ENCODE measurements at places on chromosomes 6 and 20.

DNA sequence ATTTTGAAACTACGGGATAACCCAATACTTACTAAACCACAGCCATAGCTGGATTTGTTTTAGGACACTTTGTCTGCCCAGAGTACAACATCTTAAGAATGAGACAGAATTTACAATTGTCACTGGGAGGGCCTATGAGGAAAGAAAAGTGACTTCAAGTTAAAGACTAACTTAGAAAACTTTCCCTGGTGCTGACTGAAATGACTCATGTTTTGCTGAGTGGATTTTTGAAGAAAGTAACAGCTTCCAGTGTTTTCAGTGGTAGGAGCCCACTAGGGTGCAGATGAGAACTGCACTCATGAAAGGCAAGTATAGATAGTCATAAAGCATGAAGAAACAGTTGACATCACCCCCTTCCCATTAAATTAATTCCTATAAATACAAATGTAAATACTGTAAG is 988.2 kb upstream of the MAP3K7 start:
- DNase-seq, result no peak

DNA sequence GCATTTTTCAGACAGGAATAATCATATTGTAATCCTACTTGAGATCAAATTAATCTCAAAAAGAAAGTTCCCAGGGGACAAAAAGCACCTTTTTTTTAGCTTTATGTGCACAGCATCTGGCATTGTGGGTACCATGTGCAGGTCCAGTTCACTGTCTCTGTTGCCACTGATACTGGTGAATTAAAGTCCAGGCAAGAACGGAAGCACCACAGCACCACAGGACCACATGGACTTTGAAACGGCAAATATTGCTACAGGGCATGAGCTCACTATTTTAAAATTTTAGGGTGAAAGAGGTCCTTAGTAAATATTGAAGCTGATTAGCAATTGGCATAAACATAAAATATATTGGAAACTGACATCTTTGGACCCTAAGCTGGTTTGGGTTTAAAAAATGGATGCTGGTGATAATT is 709.0 kb downstream of the EPM2A start:
- no peak for DNase-seq

- no peak for DNase-seq
These were observed 59.6 kb upstream of the SPDEF start for GRCh38 chr6:34615574-34616226.

DNA sequence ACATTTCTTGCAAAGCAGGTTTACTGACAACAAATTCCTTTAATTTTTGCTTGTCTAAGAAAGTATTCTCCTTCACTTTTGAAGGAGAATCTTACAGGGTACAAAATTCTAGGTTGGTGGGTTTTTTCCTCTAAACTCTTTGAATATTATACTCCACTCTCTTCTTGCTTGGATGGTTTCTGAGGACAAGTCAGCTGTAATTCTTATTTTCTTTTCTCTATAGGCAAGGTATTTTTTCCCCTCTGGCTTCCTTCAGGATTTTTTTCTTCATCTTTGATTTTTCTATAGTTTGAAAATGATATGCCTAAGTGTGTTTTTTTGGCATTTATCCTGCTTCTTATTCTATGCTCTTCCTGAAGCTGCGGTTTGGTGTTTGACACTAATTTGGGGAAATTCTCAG is 112.5 kb upstream of the HIVEP1 start:
- no peak for DNase-seq

GRCh38 chr20:21503345-21503744 is 10.5 kb downstream of the NKX2-2 start:
- DNase-seq, result no peak

- DNase-seq, result no peak
These were observed 38.6 kb downstream of the ZHX3 start for GRCh38 chr20:41278936-41279335.

GRCh38 chr6:33959329-33959651 is 155.5 kb upstream of the MLN start:
- DNase-seq, result no peak

GRCh38 chr20:39032997-39033396 is 70.9 kb downstream of the DHX35 start:
- DNase-seq, result no peak

DNA sequence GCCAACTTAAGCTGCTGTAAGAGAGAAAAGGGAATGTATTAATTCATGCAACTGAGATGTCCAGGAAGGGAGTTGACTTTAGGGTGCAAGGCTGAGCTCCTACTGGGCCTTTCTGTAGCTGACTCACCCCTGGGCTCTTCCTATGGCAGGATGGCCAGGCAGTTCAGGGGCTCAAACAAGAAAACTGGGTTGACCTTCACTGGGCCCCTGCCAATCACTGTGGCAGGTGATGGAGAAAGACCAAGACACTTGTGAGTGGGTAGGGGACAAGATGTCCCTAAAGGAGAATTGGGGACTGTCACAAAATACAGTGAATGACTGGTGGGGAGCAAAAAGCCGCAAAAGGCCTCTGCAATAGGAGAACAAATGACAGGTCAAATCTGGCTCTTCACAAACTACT is 21.5 kb upstream of the RALGAPA2 start:
- DNase-seq, result no peak

DNA sequence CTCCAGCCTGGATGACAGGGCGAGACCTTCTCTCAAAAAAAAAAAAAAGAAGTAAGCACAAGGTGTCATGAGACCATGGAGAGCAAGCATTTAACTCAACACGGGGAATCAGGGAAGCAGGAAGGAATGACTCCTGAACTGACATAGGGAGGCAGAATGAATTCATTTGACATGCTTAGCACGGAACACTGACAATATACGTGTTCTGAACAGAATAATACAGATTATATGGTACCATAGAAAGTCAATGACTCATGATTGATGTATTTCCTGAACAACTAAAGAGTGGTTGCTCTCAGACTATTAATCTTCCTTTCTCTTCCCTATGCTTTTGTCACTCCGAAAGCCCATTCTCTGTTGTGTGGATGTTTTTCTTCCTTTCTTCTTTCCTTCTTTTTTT is 20.7 kb upstream of the ASIP start:
- no peak for DNase-seq

DNA sequence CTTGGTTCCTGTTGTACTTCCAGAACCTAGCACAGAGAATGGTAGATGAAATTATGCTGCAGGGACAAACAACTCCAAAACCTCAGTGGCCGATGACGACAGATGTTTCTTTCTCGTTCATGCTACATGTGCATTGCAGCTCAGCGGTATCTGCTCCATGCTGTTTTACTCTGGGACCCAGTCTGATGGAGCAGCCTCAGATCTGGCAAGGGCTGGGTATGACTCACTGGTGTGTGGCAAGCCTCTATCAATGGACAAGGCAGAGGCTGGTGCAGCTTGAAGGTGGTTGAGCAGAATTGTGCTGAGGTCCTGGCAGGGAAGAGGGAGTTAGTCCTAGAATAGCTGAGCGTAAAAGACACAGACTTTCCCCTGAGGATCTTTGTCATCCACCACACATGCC is 10.3 kb upstream of the BLCAP start:
- no peak for DNase-seq

GRCh38 chr6:50993941-50994720 is 175.5 kb downstream of the TFAP2B start:
- DNase-seq, result no peak

DNA sequence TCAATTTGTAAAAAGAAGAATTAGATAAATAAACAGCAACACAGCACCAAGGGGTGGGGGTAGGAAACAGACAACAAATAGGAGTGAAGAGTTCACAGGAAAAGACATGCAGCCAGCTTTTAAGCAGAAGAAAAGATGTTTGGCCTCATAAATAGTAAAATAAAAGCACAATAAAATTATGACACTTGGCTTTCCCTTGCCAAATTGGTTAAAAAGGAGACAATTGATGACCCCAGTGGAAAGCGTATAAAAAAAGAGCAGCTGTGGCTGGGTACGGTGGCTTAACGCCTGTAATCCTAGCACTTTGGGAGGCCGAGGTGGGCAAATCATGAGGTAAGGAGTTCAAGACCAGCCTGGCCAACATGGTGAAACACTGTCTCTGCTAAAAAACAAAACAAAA is 29.1 kb downstream of the BCAS1 start:
- DNase-seq, result no peak

DNA sequence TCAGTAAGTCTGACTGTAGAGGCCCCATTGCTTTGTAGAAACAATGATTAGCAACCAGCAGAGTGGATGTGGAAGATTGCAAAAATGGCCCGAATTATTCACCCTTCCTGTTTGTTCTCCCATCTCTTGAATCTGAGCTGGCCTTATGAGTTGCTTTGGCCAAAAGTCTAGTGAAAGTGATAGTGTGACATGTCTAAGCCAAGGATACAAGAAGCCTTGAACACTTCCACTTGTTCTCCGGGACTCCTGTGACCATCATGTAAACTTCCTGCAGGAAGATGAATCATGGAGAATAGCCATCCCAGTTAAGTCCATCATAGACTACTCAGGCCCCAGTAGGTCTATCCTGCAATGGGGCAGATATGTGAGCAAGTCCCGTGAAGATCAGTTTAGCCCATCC is 252.0 kb upstream of the JAG1 start:
- no peak for DNase-seq

- no peak for DNase-seq
These were observed 31.9 kb downstream of the JAG1 start for GRCh38 chr20:10641893-10642292.

DNA sequence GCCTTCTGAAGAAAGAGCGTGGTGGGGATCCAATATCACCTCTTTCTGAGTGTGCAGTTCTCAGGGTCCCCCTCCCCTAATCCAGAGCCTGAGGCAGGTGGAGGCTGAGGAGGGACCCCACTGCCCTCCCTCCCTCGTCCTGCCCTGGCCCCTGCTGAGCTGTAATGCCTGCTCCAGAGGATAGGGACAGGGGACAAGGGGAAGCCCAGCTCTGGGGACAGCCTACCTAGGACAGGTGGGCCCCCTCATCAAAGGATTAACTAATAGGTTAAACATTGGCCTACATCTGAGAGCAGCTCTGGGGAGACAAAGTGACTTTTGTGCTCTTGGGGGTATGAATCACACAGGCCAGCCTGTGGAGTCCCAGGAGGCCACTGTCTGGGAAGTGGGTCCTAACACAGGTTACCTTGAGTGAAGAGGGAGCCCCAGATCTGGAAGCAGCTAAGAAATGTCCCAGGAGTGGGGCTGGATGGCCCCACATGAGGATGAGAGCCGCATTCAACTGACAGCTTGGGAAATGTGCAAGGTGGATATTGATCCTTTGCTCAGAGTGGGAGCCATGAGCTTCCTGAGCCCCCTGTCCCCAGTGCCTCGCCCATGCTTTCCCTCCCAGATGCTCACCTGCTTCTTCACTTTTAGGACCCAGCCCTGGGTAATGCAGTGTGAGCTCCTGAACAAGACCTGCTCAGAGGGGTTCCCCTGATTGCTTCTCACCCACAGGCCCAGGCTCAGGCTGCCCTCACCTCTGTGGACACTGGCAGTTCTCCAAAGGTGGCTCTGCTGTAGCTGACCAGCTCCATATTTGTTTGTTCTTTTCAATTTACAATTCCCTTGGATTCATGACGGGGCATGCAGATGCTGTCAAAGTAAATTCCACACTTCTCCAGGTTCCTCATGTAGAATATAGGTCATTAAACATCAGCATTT is 17.8 kb upstream of the CST9L start:
- DNase-seq, result no peak

DNA sequence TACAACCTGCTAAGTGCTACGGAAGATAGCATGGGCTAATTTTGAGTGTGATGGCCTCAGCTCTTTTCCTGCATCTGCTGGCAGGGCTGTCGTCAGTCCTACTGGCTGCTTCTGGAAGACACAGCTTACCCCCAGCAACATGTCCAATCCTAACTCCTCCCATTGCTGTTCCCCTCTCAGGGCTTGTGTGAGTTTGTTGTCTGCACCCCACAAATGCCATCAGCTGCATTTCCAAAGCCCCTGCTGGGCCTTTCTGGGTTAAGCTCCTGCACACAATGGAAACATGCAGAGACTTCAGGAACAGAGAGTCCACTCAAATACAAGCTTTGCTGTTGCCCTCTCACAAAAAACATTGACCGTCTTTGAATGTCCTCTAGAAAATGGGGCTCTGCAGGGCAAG is 84.7 kb downstream of the RNF182 start:
- no peak for DNase-seq

DNA sequence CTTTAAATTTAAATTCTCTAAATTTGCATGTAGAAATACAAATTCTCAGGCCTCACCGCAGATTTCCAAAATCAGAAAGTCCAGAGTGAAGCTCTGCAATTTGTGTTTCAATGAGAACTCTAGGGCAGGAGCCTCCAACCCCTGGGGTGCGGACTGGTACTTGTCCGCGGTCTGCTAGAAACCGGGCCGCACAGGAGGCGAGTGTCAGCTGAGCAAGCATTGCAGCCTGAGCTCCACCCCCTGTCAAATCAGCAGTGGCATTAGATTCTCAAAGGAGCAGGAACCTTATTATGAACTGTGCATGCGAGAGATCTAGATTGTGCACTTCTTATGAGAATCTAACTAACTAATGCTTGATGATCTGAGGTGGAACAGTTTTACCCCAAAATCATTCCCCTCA is 203.0 kb upstream of the PCSK2 start:
- no peak for DNase-seq

DNA sequence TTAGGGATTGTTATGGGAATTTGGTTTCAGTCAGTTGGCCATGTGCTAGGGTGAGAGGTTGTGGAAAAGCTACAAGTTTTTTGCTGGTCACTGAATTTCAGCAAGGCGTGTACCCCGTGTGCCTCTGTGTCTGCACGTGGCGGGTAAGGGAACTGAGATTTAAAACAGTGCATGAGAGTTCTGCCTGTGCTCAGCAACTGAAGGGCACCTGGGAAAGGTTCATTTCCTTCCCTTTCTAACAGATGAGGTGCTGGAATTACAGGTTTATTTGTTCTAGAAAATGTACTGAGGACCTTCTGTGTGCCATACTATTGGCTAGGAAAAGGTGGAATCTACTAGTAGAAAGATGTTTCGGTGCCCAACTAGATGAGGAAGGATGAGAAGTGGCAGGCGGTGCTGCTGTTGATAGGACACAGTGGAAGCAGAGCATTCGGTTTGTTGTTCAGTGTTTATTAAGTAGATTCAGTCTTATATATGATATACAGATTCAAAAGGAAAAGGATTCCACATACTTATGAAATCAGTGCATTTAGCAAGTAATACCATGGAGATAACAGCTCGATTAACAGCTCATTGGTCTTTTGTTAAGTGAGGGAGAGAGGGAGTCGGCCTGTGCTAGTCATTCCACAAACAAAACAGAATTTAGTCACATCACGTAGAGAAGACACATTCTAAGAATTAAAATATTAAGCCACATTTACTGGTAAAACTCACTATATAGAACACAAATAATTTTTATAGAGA is 84.7 kb downstream of the ASXL1 start:
- DNase-seq, result no peak

GRCh38 chr6:144265061-144265357 is 20.1 kb upstream of the UTRN start:
- no peak for DNase-seq

DNA sequence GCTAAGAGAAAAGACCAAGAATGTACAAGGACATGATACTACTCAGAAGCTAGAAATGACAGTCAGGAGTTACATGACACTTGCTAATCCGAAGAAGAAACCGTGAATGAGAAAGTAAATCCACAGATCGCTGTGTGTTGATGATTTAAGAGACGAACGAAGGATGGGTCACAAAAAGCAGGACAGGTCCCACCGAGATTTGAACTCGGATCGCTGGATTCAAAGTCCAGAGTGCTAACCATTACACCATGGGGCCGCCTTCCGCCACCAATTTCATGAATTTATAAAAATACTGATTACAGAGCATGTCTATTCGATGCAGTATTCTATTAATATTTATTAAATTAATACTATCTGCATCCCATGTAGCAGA is 54.0 kb upstream of the BTN3A2 start:
- no peak for DNase-seq
